ENCODE measurements at places on chromosomes 12 and 14. TPM values are rescaled to one million over a fixed set of nuclear protein-coding genes. Genes with fewer than 3 reads are reported as not detected.

The TMPRSS12 gene
- total RNA-seq, result not detected

DNA sequence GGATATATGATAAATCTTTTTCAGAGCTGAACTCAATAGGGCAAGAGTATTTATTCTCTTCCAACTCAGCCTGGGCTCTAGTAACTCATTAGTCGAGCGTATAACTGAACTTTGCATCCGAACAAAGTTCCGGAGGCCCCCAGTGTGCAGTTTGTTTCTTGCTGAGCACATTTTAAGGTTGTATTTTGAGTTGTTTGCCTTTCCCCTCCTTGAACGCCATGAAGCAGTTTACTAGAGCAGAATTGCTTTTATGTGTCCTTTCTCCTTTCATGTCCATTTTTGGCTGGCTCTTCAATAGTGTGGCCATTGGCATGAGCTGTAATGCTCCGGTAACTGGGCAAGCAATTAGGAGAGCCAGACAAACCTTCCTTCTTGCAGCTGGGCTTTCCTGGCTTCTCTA is 105.3 kb downstream of the WIF1 start:
- DNase-seq, result no peak

The NANOG gene
- not detected for total RNA-seq

DNA sequence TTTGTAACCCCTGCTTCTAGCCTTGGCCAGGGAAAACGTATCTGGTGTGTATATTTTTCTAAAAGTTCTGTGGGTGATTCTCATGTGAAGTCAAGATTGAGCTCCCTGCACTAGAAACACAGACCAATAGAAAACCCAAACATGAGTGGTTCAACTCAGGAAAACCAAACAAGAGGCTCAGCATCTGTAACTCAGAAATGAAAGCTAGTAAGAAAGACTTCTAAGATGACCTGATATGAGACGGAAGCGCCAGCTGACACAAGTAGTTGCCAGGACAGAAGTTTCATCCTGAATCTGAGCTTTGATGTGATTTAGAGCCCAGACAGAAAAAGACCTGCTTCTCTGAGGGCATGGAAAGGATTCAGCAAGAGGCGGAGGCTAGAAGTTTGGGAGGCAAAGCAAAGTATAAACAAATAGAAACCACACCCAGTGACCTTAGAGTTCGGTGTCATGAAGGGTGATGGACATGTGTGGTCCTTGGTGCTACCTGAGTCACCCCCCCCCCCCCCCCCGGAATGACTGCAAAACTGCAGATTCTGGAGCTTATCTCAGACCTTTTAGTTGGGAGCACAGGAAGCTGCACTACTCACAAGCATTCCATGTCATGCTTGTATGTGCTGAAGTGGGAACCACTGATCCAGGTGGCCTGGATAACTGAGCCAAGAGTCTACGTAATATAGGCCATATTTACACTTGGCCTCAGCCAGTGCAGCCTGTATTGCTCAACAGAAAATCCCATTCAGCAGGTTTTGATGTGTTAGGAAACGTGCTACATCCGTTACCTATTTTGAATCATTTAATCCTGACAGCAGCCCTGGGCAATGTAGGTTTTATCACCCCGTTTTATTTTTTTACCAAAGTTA is 191.3 kb downstream of the ANO6 start:
- no peak for DNase-seq

DNA sequence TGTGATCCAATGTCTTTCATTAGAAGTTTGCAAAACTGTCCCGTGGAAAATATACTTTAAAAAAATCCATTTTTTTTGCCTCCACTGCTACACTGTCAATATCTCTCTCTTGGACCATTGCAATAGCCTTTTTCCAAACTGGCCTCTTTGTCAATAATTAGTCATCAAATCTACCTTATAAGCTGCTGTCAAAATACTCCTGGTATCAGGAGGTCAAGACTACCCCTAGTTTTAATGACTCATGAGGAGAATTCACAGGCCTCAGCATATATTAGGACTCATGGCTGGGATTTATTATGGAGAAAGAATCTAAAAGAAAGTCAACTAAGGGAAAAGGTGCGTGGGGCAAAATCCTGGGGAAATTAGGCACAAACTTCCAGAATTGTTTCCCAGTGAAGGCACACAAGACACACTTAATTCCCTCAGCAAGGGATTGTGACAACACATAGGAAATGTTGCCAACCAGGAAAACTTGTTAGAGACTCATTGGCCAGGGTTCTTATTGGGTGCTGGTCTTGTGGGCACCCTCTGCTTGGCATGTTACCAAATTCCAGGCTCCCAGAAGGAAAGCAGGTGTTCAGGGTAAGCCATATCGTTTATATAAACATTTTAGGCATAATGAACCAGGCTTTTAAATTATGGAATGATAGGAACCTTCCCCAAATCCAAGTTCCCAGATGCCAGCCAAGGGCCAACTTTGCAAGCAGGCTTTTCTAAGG is 56.1 kb downstream of the TMEM117 start:
- DNase-seq, result no peak

- no peak for DNase-seq
Measured at GRCh38 chr12:15534874-15535273, 212.6 kb downstream of the PTPRO start.

The HOXC9 gene
- total RNA-seq, result not detected

The FGFR1OP2 gene
- total RNA-seq, result 43.3 TPM
